ENCODE measurements at places on chromosomes 6 and 20.

GRCh38 chr6:166643891-166644590 lies 17.0 kb upstream of the RPS6KA2 start:
- no peak overlapping the region for H3K27ac ChIP-seq
- peaks cover 2% of the 10 kb centered on the region for H3K36me3 ChIP-seq
- no peak overlapping the region for H3K4me3 ChIP-seq
- no peak for DNase-seq

DNA sequence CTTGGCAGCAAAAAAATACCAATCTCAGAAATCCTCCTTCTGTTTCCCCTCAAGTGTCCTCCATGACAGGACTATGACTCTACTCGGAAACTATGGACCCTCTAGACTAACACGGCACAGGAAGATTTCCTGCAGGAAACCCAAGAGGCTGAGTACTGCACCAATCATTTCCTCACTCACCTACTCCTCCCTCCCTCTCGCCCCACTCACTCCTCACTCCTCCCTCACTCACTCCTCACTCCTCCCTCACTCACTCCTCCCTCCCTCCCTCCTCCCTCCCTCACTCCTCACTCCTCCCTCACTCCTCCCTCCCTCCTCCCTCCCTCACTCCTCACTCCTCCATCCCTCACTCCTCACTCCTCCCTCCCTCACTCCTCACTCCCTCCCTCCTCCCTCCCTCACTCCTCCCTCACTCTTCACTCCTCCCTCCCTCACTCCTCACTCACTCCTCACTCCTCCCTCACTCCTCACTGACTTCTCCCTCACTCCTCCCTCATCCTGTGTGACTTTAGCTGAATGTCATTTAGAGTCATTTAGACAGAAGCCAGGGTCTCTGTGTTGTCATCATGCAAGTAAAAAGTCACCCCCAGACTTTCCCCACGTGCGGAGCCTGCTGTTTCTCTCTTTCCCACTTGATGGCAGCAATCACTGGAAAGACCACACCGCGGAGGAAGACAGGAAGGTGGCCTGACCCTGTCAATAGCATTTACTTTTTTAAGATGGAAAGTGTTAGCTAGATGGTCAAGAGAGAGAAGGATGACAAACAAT lies 226.8 kb upstream of the PDE10A start:
- H3K27me3 ChIP-seq: peaks cover 22% of the 10 kb centered on the region
- no peak overlapping the region for H3K27ac ChIP-seq
- H3K4me3 ChIP-seq: no peak overlapping the region
- no peaks in the 10 kb centered on the region for H3K36me3 ChIP-seq

GRCh38 chr6:752438-752837 lies 59.5 kb upstream of the EXOC2 start:
- no peak for DNase-seq
- H3K4me1 ChIP-seq: no peaks in the 10 kb centered on the region
- no peaks in the 10 kb centered on the region for H3K36me3 ChIP-seq
- no peak overlapping the region for H3K4me3 ChIP-seq

- peaks cover 4% of the 10 kb centered on the region for H3K4me1 ChIP-seq
- no peak for DNase-seq
- peaks cover 3% of the 10 kb centered on the region for H3K36me3 ChIP-seq
- no peak overlapping the region for H3K4me3 ChIP-seq
- H3K27ac ChIP-seq: no peak overlapping the region
These were observed 48.6 kb downstream of the KDM1B start for GRCh38 chr6:18203786-18204185.

DNA sequence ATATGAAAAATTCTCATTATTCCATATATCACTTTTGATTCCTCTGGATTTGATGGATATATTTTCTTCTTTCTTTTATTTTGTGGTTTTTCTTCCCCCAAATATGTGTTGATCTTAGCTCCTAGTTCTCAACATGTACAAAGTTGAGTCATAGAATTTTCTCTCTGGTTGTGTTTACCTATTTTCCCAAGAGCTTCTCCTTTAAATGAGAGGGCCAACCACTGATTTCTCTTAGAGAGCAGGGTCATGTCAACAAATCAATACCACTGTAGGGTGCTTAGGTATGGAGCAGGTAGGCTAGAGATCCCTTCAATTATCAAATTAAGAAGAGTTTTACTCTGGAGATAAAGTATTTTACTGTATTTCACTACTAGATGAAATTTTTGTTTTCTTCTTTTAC lies 145.7 kb downstream of the BMP5 start:
- H3K27me3 ChIP-seq: no peaks in the 10 kb centered on the region
- no peaks in the 10 kb centered on the region for H3K36me3 ChIP-seq
- H3K27ac ChIP-seq: no peak overlapping the region
- no peaks in the 10 kb centered on the region for H3K4me1 ChIP-seq
- DNase-seq: no peak
- no peak overlapping the region for H3K4me3 ChIP-seq

DNA sequence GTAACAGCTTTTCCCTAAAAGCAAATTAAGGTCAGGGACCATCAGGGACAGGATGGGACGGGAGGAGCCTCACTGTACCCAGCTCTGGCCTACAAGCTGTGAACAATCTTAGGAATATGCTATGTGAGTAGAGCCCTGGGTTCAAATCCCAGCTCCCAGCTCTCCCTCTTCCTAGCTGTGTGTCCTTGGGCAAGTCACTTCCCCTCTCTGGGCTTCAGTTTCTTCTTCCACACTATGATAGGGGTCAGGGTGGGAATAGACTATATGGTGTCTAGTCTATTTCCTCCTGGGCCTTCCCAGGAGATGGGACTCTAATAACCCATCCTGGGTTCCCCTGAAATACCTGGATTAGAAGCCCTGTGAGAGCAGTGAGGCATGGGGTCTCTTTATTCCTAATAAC lies 41.6 kb downstream of the CPNE5 start:
- peaks cover 12% of the 10 kb centered on the region for H3K27me3 ChIP-seq
- H3K4me3 ChIP-seq: no peak overlapping the region
- DNase-seq: no peak
- peaks cover 2% of the 10 kb centered on the region for H3K36me3 ChIP-seq

All from T-helper 17 cell (primary cell).